ENCODE measurements at places on chromosomes 11 and 22. TPM values are rescaled to one million over a fixed set of nuclear protein-coding genes. Genes with fewer than 3 reads are reported as not detected.

- no peak for DNase-seq
These were observed 9.2 kb downstream of the CRTAM start for GRCh38 chr11:122847466-122847865.

DNA sequence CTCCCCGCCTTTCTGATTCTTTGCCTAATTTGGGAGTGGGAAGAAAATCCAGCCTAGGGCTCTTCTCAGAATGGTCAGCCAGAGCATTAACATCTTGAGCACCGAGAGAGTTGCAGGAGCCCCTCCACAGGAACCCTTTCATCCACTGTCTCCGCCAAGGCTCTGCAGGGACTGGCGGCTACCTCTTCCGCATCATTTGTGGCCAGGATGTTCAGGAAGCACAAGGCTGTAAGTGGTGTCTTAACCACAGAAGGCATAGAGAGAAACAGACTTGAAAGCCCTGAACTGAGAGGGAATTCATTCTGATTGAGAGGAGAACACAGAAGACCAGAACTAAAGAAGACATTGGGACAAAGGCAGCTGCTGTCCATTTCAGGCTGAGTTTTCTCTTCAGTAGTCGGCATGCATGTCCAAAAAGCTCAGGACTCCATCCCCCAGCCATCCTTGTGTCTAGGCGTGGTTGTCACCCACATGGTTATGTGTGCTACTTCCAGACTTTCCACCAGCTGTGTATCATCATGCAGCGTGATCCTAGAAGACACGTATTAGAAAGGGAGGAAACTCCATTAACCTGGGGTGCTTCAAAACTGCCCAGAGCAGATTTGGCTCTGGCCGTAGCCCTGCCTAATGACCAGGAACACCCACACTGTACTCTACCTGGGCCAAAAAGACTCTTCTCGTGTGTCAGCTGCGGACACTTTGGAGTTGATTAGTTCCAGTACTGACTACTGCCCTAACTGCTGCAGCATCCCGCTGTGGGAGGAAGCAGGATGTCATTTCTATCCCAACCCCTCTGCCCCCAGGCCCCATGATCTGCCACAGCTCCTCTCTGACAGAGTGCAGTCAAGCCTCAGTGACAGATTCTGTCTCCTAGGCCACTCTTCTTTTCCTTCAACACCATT lies 725.1 kb downstream of the NTM start:
- DNase-seq = no peak

DNA sequence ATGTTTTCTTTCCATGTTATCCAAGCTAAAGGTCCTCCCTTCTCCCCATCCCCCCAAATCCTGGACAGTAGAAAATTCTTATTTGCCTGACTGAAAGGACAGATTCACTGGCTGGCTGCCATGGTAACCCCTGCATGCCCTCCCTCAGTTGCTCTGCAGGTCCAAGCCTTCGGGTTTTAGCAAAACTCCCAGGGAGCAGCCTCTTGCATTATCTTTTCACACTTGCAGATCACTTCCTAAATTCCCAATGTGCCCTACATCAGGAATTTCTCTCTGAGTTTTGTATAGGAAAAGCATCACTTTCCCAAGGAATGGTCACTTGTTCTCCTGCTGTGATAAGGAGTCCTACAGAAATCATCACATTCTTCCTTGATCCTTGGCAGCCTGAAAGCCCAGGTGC lies 75.0 kb upstream of the TENM4 start:
- DNase-seq = no peak

The SMC1B gene
- not detected for total RNA-seq

GRCh38 chr11:3035333-3035732 lies 21.9 kb downstream of the CARS1 start:
- DNase-seq = no peak

- no peak for DNase-seq
These were observed 339.8 kb upstream of the NARS2 start for GRCh38 chr11:78914503-78914902.

GRCh38 chr22:22943521-22944267 lies 56.1 kb downstream of the IGLL5 start:
- DNase-seq = no peak

The OR2D2 gene
- not detected for total RNA-seq

GRCh38 chr11:119369132-119369925 lies 12.2 kb downstream of the USP2 start:
- DNase-seq = no peak

DNA sequence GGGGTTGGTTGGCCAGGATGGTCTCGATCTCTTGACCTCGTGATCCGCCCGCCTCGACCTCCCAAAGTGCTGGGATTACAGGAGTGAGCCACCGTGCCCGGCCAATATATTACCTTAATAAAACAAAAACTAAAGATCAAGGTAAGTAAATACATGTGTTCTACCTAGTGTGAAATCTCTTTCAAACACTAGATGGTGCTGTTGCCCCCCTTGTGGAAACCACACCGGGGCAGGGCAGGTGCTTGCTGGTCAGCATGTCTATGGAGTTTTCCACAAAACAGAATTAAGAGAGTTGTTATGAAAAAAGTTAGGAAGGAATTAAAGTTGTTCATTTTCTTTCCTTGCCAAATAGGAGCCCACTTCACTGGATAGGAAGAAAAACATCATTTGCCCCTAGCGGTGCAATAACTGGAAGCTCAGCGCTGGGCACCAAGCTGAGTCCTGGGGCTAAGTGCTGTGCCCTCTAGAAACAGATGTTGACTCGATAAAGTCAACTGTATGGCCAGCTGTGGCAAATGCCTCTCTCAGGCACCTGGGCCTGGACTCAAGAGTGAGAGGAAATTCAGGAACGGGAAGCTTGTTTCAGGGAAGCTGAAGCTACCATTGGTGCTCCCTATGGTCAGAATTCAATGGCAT lies 6.3 kb upstream of the KCNJ5 start:
- peak; percentile 61 for DNase-seq

The NUP50 gene
- 15.3 TPM for total RNA-seq

DNA sequence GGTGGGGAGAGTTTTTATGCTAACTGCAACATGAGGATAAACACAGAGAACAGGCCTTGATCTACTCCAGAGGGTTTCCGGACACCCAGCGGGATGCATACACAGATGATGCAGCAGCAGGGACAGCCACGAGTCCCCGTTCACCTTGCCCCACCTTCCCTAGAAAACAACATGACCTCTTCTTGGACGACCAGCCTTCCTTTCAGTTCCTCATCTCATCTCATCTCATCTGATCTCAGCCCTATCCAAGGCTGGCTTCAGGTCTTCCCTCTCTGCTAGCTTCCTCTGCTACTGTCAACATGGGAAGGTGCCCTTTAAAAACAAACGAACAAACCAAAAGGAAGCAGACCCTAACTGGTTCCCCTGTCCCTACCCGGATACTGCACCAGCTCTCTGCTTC lies 1356.2 kb downstream of the TBC1D22A start:
- no peak for DNase-seq

DNA sequence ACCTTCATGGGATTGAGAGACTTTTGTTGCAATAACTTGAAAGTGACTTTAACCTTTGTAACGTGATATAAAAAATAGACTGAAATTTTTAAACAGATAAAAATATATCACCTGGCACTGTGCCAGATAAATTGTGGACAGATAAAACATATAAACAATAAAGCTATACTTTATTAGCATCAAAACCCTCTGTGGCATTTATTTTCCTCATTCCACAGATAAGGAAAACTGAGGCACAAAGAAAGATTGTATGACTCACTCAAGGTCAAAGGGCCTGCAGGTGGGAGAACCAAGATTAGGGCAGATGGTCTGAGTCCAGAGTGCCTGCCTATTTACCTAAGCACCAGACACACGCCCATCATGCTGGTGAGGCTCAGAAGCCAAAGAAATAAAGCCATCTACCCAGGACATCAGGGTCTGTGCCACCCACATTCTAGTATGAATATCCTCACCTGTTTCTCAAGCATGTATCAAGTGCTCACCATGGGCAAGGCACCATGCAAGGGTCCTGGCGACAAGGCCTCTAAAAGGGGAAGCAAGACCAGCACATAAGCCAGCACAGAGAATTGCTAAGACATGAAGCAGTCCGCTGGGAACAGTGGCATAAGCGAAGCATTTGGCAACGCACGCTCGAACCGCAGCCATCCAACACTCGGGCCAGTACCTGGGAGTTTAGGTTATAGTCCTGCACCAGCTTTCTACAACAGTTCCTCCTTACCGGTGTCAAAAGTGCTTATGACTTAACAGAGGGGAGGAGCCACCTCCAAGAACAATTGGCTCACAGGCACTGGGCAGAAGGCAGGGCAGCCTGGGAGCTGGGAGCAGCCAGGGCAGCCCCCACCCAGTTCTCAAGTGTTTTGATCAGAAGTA lies 17.6 kb downstream of the MYH9 start:
- DNase-seq = peak; percentile 72

DNA sequence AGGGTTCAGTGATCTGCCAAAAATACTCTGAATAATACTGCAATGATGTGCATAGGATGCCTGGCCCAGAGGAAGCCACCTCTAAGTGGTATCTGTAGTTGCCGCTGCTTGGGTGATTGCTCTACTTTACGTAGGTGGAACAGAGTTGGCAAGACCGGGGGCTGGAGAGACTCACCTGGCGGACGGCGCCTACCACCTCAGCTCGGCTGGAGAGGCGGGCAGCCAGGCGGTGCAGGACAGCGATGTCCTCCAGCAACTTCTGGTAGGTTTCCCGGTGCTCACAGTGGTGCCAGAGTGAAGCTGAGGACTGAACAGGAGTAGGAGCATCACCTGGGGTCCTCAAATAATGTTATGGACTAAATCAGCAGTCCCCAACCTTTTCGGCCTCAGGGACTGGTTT lies 34.5 kb upstream of the LYVE1 start:
- DNase-seq = no peak

DNA sequence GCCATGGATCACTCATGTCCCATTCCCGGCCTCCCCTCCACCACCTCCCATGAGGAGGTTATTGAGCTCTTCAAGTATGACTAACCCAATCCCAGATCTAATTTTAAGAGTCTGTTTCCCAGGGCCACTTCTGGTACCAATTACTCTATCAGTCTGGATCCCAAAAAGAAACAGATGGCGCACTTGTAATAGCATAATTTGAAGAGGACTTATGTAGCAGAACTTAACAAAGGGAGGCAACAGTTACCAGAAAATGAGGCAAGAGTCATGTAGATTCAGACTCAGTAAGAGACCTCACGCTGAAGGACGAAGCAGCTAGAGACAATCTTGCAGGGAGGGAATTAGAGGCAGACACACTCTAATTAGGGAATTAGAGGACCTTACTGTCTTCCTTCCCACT lies 46.9 kb downstream of the DDX6 start:
- no peak for DNase-seq

DNA sequence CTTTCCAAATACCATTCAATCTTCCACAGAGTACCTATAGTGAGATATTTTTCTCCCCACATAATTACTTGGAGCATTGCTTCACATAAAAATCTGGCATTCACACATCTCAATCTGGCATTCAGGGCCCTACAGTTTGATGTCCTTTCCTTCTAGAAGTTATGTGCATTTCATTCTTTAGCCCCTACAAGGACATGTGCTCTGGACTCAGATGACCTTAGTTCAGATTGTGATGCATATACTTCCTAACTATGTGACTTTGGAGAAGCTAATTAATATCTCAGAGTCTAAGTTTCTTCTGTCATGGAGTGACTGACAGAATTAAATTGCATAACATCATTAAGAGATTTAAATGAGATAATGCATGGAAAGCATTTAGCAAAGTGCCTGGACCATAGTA lies 25.9 kb upstream of the PRSS23 start:
- no peak for DNase-seq

The MS4A7 gene
- 36.6 TPM for total RNA-seq

The VWCE gene
- total RNA-seq = 0.97 TPM

The CCDC82 gene
- 18.2 TPM for total RNA-seq

The F2 gene
- not detected for total RNA-seq

The CLDN5 gene
- 6.3 TPM for total RNA-seq

- no peak for DNase-seq
These were observed 47.3 kb upstream of the CCDC34 start for GRCh38 chr11:27410272-27410671.

GRCh38 chr11:36703055-36703404 lies 105.0 kb upstream of the RAG2 start:
- DNase-seq = no peak

GRCh38 chr22:36816636-36817524 lies at the start of gene PVALB:
PVALB (minus strand) TSS chr22:36817035; CDS start chr22:36817005, 30 bp downstream.
- DNase-seq = peak; percentile 23

- DNase-seq = no peak
These were observed 113.4 kb downstream of the GAB2 start for GRCh38 chr11:78304201-78304600.

The P2RY2 gene
- 9.1 TPM for total RNA-seq
